ENCODE measurements at places on chromosomes 4 and X. TPM values are rescaled to one million over a fixed set of nuclear protein-coding genes. Genes with fewer than 3 reads are reported as not detected.

The ANK2 gene
- 81.3 TPM for total RNA-seq

The IL1RAPL1 gene
- total RNA-seq: 10.9 TPM

The DCAF8L2 gene
- not detected for total RNA-seq

The ANAPC10 gene
- total RNA-seq: 44.2 TPM

The HS3ST1 gene
- 6.0 TPM for total RNA-seq

The DMRTC1B gene
- not detected for total RNA-seq

The CLNK gene
- total RNA-seq: not detected

The FGG gene
- total RNA-seq: not detected

The STARD8 gene
- total RNA-seq: 30.8 TPM

The ARMCX2 gene
- 42.0 TPM for total RNA-seq

The MAGEA9B gene
- not detected for total RNA-seq

The ZMAT1 gene
- total RNA-seq: 34.5 TPM

The TEX11 gene
- not detected for total RNA-seq

The ARHGEF38 gene
- total RNA-seq: not detected

The FGF5 gene
- 0.60 TPM for total RNA-seq

The TCEAL6 gene
- total RNA-seq: not detected

The KCNIP4 gene
- not detected for total RNA-seq

The UNC5C gene
- total RNA-seq: 1.8 TPM

The ZNF157 gene
- total RNA-seq: 0.78 TPM

The PLAC8 gene
- 0.20 TPM for total RNA-seq

The PITX2 gene
- not detected for total RNA-seq

The DACH2 gene
- total RNA-seq: 0.44 TPM

The C4orf54 gene
- total RNA-seq: not detected

The NDST3 gene
- total RNA-seq: 0.98 TPM

The GC gene
- not detected for total RNA-seq

The DCAF12L2 gene
- total RNA-seq: not detected

The TLR1 gene
- 16.5 TPM for total RNA-seq

The ARL9 gene
- 0.60 TPM for total RNA-seq

The TSPAN7 gene
- 28.5 TPM for total RNA-seq

The CORIN gene
- 0.22 TPM for total RNA-seq

The SPANXA1 gene
- total RNA-seq: not detected

The PIN4 gene
- 7.2 TPM for total RNA-seq

The CTAG1A gene
- total RNA-seq: not detected

The PAPSS1 gene
- 49.2 TPM for total RNA-seq

The PWWP3B gene
- 16.0 TPM for total RNA-seq

The ESX1 gene
- not detected for total RNA-seq

The NUP54 gene
- 27.5 TPM for total RNA-seq

The FGA gene
- total RNA-seq: not detected

The C4orf50 gene
- total RNA-seq: not detected

The MAGEB17 gene
- total RNA-seq: not detected

The STS gene
- 8.5 TPM for total RNA-seq

The SMIM43 gene
- total RNA-seq: 5.7 TPM

The DAPP1 gene
- total RNA-seq: 1.4 TPM

The SYNPO2 gene
- total RNA-seq: 151 TPM

The GABRG1 gene
- 0.59 TPM for total RNA-seq

The SPANXC gene
- not detected for total RNA-seq

The CSTF2 gene
- 17.7 TPM for total RNA-seq

The JADE1 gene
- 68.7 TPM for total RNA-seq

The RNF175 gene
- total RNA-seq: not detected

The NR3C2 gene
- 13.1 TPM for total RNA-seq

The FAM114A1 gene
- total RNA-seq: 89.4 TPM

The ADGRL3 gene
- 25.1 TPM for total RNA-seq

The NDST4 gene
- 0.90 TPM for total RNA-seq

The NUP62CL gene
- not detected for total RNA-seq

The TMEM255A gene
- total RNA-seq: 6.3 TPM

The DCHS2 gene
- total RNA-seq: not detected

The OTUD6A gene
- total RNA-seq: not detected

The UGT8 gene
- total RNA-seq: 81.1 TPM

The STPG2 gene
- total RNA-seq: 0.90 TPM
